ENCODE measurements at places on chromosomes 2 and 18.
A peak's percentile ranks its signal among the peaks of the same experiment; 100 is the strongest.

GRCh38 chr18:7381307-7381706 is 150.4 kb downstream of the LRRC30 start:
- H3K27ac ChIP-seq, result no peak overlapping the region
- no peak overlapping the region for H3K4me3 ChIP-seq
- no peaks in the 10 kb centered on the region for H3K27me3 ChIP-seq
- no peaks in the 10 kb centered on the region for H3K4me1 ChIP-seq
- no peak for DNase-seq

DNA sequence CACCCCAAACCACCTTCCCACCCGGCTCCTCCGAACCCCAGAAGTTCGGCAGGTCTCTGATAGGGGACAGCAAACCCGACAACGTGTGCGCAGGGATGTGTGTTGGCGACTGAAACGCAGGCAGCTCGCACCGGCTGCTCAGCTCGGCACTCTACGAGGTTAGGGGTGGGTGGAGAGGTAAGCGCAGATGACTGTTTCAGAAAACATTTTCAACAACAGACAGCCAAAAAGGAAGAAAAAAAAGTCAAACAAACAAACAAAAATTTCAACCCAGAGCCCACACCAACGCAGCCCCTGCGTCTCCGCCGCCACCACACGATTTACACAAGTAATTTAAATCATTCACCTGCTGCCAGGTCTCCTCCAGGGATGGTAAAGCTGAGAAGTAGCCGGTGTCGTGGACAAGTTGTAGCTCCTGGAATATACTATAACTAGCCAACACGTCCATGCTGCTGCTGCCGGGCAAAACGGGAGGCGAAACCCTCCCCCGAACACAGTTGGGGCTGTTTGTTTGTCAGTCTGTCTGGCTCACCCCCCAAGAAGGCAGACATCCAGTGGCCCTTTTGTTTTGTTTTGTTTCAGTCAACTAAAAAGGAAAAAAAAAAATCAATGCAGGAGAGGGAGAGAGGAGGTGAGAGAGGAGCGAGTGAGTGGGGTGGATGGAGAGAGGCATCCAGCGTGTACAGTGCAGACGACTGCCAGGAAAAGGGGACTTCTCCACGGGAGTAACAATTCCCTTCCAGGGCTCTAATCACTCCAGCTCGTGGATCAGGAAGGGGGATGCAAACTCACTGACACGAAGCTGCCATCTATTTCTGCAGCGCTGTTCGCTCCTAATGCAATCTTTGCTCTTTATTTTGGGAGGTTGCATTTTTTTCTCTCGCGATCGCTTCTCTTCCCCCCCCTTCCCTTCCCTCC is at the start of gene KLF7:
TSS of gene KLF7 (minus strand) at position 828 of the 918 bp plus-strand sequence. CDS start at position 448, 380 bp downstream.
- H3K4me3 ChIP-seq, result peak within 1 kb of the TSS; percentile 48
- no peak for DNase-seq
- H3K27ac ChIP-seq, result peak within 1 kb of the TSS; percentile 62
- H3K4me1 ChIP-seq, result no peaks in the 10 kb centered on the region
- H3K27me3 ChIP-seq, result peaks cover 13% of the 10 kb centered on the region

GRCh38 chr18:68456985-68457384 is 257.9 kb downstream of the TMX3 start:
- no peaks in the 10 kb centered on the region for H3K36me3 ChIP-seq
- H3K4me1 ChIP-seq, result no peaks in the 10 kb centered on the region
- DNase-seq, result no peak
- no peak overlapping the region for H3K27ac ChIP-seq

DNA sequence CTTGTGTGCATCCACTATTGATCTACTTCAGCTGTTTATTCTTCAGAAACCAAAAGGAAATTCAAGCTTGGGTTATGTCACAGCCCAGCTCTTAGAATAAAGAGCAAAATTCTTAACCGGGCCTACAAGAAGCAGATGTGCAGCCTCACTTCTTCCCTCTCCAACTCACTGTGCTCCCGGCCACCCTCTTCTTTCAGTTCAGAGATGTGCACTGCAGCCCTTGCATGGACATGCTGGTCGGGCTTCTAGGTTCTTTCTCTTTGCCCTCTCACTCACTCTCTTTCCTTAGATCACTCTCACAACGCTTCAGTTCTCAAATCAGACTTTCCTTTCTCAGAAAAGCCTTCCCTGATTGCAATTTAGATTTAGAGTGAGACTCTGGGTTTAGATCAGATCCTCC is 104.1 kb downstream of the CHN1 start:
- no peak overlapping the region for H3K4me3 ChIP-seq
- no peaks in the 10 kb centered on the region for H3K4me1 ChIP-seq
- no peaks in the 10 kb centered on the region for H3K36me3 ChIP-seq
- H3K27me3 ChIP-seq, result no peaks in the 10 kb centered on the region

GRCh38 chr18:31373641-31374040 is 2.9 kb upstream of the DSG4 start:
- no peak for DNase-seq
- H3K27me3 ChIP-seq, result no peaks in the 10 kb centered on the region
- H3K36me3 ChIP-seq, result no peaks in the 10 kb centered on the region

- DNase-seq, result no peak
- H3K4me3 ChIP-seq, result no peak overlapping the region
- H3K36me3 ChIP-seq, result no peaks in the 10 kb centered on the region
- no peak overlapping the region for H3K27ac ChIP-seq
- no peaks in the 10 kb centered on the region for H3K27me3 ChIP-seq
These were observed 30.9 kb downstream of the XDH start for GRCh38 chr2:31383471-31384153.

DNA sequence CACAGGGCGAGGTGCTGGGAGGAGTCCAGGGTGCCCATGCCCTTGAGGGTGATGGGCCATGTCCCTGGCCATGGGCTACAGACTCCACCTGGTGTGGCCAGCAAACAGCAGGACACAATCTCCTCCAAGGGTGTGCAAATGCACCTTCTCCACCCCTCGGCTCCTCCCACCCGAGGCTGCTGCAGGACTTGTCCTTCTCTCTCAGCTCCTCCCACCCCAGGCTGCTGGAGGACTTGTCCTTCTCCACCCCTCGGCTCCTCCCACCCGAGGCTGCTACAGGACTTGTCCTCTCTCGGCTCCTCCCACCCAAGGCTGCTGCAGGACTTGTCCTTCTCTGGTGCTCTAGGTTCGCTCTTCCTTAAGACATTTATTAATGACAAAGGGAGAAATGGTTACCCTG is 57.3 kb upstream of the SNTG2 start:
- DNase-seq, result peak; percentile 70
- no peaks in the 10 kb centered on the region for H3K36me3 ChIP-seq
- peaks cover 24% of the 10 kb centered on the region for H3K27me3 ChIP-seq
- no peak overlapping the region for H3K4me3 ChIP-seq
- no peak overlapping the region for H3K27ac ChIP-seq

DNA sequence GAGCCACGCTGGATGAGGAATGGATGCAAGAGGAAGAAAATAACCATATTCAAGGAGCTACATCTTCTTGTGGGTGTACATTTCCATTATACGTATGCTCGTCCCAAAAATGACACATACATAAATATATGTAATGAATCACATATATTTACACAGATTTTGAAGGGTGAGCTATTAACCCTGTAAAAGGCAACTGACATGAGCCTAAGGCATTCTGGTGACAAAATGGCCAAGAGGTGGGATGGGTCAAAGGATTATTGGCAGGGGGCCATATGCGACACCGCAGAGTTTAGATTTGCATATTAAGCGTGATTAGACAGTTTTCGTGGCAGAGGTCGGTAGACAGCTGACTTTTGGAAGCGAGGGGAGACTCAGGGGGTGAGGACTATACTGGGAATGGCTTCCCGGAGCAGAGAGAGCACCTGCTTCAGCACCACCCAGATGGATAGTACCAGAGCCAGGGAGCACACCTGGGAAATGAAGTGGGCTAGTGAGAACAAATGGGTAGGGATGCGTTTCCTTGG is 431 bp upstream of the CNRIP1 start:
- peak overlapping the region; percentile 45 for H3K4me3 ChIP-seq
- no peaks in the 10 kb centered on the region for H3K27me3 ChIP-seq
- H3K36me3 ChIP-seq, result no peaks in the 10 kb centered on the region
- H3K27ac ChIP-seq, result no peak overlapping the region

- no peak overlapping the region for H3K27ac ChIP-seq
- H3K27me3 ChIP-seq, result peaks cover 16% of the 10 kb centered on the region
- no peaks in the 10 kb centered on the region for H3K4me1 ChIP-seq
- no peak overlapping the region for H3K4me3 ChIP-seq
- no peak for DNase-seq
- no peaks in the 10 kb centered on the region for H3K36me3 ChIP-seq
These were observed 59.8 kb downstream of the MARCHF4 start for GRCh38 chr2:216312441-216312840.

DNA sequence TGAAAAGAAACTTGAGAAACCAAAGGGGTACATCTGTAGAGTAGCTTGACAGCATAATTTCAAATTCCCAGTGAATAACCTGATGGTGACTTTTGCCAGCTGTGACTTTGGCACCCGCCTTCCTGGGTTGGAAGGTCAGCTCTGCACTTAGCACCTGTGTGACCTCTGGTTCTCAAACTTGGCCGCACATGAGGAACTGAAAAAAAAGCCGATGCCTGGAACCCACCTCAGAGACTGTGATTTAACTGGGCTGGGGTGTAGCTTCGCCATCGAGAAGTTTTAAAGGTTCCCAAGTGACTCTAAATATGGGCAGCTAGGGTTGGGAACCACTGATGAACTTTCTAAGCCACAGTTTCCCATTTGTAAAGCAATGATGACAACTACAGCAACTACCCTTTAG is 6.5 kb downstream of the EFEMP1 start:
- no peaks in the 10 kb centered on the region for H3K36me3 ChIP-seq
- DNase-seq, result no peak
- no peak overlapping the region for H3K27ac ChIP-seq
- no peak overlapping the region for H3K4me3 ChIP-seq
- H3K4me1 ChIP-seq, result no peaks in the 10 kb centered on the region
- peaks cover 14% of the 10 kb centered on the region for H3K27me3 ChIP-seq
